Islet precursor cell (in vitro differentiated cells): ENCODE measurements at places on chromosomes 16 and 17.
A peak's percentile ranks its signal among the peaks of the same experiment; 100 is the strongest.

- DNase-seq: peak; percentile 10
These were observed 203.0 kb upstream of the DYNLRB2 start for GRCh38 chr16:80337786-80338185.

DNA sequence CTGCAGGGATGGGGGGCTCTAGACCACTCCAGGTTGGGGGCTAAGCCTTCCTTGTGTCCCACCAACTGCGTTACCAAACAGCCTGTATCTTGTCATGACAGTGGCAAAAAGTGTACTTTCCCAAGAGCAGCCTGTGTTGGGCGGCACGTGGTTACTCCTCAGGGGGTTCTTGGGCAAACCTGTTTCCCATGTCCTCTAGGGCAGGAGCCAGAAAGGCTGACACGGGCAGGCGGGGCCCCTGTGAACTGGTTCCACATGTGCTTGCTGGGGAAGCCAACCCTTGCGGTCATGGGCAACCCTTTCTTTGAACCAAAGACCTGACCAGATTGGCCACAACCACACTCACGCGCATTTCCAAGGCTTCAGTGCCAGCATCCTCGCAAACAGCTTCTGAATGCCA lies 228.5 kb downstream of the RBFOX3 start:
- no peak for DNase-seq

GRCh38 chr17:67700037-67700724 lies 17.6 kb upstream of the NOL11 start:
- DNase-seq: no peak

DNA sequence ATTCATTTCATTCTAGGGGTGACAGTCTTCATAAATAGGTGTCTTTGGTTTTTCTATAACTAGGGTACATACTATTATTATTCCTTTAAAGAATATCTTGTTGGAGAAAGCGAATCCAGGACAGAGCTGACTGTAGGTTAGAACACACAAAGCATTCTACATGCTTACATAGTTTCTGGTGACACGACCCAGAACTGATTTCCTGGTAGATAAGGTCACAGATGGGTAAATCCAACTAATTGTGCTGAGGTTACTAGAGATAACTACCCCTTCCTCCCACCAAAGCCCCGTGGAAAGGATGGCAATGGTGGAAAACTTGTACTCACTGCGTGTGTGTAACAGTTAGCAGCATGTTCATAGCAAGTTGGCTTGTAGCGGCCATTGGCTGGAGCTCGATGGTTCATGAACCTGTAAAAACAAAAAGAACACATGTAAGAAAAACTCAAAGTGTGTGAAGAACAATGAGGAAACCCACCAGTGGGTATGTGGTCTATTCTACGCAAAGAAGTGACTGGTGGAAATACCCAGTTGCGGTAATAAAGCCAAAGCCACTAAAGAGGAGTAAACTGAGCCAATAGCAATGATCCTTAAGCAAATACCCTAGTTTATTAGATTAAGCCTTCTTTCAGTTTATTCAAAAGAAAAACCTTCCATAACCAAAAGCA lies 7.7 kb downstream of the MMD start:
- no peak for DNase-seq

GRCh38 chr17:37570527-37571093 lies 38.6 kb downstream of the SYNRG start:
- DNase-seq: peak; percentile 93

- DNase-seq: no peak
These were observed 16.7 kb upstream of the TBX21 start for GRCh38 chr17:47716375-47716774.

DNA sequence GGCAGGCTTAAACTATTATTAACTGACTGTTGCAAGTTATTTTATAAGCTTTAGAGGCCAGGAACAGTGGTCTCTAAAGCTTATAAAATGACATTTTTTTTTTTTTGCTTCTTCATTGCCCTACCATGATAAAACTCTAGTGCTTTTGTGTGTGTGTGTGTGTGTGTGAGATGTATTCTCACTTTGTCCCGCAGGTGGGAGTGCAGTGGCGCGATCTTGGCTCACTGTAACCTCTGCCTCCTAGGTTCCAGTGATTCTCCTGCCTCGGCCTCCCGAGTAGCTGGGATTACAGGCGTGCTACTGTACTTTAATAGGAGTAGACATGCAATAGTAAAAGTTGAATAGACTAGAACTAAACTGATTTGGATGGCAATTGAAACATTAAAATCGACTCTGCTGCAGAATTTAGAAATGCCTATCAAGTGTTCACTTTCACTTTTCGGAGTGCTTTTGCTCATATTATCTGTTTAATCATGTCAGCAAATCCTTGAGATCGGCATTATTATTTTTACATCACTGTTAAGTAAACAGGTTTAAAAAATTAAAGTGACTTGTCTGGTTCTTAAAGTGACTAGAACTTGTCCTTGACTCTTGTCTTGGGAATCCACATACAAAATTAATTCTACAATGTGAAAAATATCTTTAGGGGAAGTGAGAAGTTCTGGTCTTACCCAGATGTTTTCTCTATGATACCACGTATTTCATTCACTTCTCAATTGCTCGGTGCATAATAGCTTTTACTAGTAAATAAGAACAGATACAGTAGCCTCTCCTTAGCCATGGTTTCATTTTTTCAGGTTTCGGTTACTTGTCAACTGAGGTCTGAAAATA lies 8.4 kb upstream of the PCTP start:
- DNase-seq: no peak

DNA sequence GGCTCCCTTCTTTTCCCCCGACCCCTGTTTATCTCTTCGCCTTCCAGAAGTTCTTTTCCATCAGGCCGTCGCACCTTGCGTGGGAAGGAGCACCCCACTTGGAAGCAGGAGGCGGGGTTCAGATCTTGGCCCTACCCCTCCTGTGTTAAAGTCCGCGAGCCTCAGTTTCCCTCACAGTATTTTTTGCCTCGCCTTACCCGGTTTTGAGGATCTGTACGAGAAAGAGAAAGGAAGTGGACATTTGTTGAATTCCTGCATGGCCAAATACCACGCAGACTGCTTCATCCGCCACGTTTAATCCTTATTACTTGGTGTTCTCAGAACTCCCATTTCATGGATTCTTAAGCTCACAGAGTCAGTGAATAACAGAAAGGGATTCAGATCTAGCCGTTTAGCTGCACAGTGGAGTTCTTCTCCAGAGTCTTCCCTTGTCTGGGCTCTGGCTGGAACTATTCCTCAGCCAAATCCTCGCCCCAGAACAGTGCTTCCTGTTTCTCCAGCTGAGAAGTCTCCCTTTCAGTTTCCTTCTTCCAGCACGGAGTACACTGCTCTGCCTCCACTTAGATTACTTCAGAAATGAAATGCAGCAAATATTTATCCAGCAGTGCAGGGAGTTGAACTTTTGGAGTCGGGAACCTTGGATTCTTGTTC lies 590 bp downstream of the TMEM219 start:
- no peak for DNase-seq

GRCh38 chr17:49848739-49849138 lies 870 bp upstream of the TAC4 start:
- DNase-seq: no peak

GRCh38 chr17:2396568-2397246 lies 4.2 kb downstream of the MNT start:
- peak; percentile 100 for DNase-seq

- no peak for DNase-seq
These were observed 12.9 kb upstream of the ITGAD start for GRCh38 chr16:31380201-31380600.

GRCh38 chr16:383326-384051 lies 1.7 kb upstream of the PGAP6 start:
- DNase-seq: peak; percentile 92

GRCh38 chr16:57285379-57285778 lies 907 bp upstream of the PLLP start:
- DNase-seq: no peak

DNA sequence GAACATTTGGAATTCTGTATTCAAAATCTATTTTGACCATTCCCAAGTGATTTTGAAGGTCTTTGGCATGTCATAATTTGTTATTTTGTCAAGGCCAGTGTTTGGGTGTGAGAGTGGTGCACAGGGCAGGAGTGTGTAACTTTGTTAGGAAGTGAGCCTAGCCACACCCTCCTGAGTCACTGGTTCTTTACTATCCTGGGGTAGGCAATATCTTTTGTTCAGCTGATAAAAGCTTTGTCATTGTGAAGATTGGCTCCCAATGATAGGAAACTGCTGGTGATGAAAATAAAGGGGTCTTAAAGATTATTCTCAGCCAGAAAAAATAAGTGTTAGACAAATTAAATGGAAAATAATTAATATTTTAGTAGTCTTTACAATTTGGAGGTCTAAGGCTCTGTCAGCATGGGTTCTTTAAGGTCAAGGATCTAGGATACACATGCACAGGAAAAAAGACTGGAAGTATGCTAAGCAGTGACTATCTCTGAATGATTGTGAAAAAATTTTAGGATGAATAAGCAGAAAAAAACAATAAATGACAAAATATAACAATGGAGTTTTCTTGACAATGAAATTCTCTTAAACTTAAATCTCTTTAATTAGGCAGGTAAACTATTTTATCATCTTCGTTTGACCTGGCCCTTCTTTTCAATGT lies 5.1 kb downstream of the UBN1 start:
- no peak for DNase-seq

DNA sequence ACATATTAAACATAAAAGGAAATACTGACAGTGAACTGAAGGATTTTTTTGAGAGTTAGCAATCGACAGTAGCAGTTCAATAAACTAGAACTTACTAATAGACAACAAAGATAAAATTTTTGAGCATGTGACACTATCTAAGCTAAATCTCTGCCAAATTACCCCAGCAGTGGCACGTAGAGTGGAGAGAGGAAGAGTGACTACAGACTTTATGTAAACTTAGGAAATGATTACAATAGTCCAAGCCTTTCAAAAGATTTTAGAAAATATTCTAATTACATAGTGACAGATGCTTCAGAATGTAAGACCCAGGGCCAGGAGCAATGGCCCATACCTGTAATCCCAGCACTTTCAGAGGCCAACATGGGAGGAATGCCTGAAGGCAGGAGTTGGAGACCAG lies 52.4 kb downstream of the CFDP1 start:
- no peak for DNase-seq

GRCh38 chr17:77838748-77839697 lies 119.5 kb upstream of the TNRC6C start:
- no peak for DNase-seq

DNA sequence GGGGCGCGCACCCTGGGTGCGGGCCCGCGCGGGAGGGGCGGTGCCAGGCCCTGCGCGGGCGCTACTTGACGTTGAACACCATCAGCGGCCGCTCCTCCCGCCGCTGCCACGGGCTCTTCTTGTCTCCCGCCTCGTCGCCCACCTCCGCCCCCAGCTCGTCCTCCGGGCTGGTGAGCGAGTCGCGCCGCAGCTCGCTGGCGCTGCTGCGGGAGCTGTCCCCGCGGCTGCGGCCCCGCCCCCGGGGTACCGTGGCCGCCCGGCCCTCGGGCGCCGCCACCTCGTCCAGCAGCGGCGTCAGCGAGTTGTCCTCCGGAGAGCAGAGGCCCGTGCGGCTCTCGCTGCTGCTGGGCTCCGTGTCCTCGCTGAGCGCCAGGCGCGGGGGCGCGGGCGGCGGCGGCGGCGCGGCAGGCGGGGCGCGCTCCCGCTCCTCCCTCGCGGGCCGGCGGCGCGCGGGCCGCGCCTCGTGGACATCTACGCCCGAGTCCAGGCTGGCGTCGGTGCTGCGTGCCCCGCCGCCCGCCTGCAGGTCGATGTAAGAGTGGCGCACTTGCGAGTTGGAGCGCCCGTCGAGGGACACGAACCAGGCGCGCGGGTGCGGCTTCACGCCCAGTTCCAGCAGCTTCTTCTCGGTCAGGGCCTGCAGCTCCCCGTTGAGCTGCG lies 8.7 kb downstream of the GRN start:
- peak; percentile 79 for DNase-seq

GRCh38 chr16:69345923-69346322 lies 5.7 kb downstream of the TMED6 start:
- no peak for DNase-seq

- DNase-seq: no peak
These were observed 39.8 kb upstream of the TMC5 start for GRCh38 chr16:19377864-19378263.

- DNase-seq: peak; percentile 92
These were observed 775 bp downstream of the PPM1D start for GRCh38 chr17:60600490-60601446.

GRCh38 chr17:47837401-47838039 lies 3.6 kb downstream of the SCRN2 start:
- no peak for DNase-seq

GRCh38 chr16:2487903-2488531 lies 13.1 kb downstream of the TBC1D24 start:
- DNase-seq: no peak

- DNase-seq: no peak
These were observed 7.9 kb upstream of the MFSD6L start for GRCh38 chr17:8806926-8807550.

DNA sequence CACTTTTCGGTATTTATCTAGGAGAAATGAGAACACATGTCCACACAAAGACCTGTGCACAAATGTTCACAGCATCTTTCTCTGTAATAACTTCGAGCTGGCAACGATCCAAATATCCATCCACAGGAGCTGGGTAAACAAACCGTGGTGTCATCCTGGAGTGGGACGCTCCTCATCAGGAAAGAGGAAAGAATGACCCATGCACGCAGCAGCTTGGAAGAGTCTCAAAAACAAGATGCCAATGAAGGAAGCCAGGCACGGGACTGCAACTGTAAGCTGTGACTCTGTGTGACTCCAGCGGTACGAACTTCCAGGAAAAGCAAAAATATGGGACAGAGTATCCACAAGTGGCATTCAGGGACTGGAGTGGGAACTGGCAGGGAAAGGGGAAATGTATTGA lies 36.7 kb upstream of the CIBAR2 start:
- DNase-seq: no peak

- DNase-seq: no peak
These were observed 54.0 kb downstream of the AKAP1 start for GRCh38 chr17:57138956-57139576.

- DNase-seq: no peak
These were observed 834 bp downstream of the FLYWCH1 start for GRCh38 chr16:2912330-2913199.

DNA sequence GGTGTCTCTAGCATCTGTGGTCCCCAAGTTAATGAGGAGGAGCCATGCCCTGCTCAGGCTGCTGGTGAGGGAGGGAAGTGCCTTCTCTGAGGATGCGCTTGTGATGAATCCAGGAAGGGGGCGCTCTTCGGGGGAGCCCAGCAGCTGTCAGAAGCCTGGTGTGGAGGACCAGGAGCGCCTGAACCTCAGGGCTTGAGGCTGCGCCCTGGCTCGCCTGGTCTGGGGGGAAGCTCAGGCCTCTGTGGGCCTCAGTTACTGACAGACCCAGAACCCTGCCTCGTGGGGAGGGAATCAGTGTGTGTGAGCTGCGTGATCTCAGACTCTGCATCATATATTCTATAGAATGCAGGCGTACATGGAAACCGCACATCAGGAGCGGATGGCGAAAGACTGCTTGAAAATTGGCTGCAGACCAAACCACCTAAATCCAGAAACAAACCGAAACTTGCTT lies 126.1 kb downstream of the SEC14L1 start:
- DNase-seq: peak; percentile 77

- peak; percentile 56 for DNase-seq
These were observed 12.0 kb downstream of the EEF2K start for GRCh38 chr16:22217890-22218730.

- no peak for DNase-seq
These were observed 7.4 kb upstream of the ETV4 start for GRCh38 chr17:43553573-43553972.
